ENCODE measurements at places on chromosomes 16 and 17.

DNA sequence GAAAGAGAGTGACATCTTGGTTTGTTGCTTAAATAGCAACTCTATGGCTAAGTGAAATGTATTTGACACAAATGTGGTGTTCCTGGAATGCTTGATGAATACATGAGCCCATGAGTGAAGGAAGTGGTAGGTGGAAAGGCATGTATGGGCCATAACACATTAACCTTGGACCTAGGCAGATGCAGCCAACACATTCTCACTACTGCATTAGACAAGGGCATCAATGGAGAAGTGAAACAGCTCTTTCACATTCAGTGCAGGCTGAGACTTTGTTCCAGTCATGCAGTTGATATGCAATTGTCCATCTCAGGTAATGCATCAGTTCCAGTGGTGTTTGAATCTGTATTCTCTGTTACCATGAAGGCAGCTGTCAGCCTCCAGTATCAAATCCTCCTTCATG lies 133.6 kb downstream of the HS3ST3B1 start:
- DNase-seq: no peak

DNA sequence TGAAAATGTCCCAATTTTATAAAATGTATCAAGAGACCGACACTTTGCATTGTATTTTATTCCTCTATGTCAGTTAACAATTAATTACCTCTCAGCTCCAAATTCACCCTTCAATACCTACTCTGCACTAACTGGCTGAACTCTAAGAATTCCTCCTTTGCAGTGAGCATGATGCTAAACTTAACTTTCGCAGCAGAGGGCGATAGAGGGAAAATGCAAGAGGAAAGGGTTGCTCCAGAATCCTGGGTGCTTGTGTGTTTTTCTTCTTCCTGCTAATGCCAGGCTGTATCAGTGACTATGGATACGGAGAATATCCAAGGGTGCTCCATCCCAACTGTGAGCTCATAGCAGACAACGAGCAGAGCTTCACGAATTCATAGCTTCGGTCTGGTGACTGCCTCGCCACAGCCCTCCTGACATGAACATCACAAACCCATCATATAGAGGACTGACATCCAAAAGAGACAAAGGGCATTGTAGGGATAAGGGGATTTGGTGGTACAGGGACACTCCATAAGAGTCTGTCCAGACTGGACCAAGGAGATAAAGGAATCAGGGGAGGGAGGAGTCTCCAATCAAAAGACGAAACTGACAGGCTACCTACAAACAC lies 172.9 kb downstream of the STX8 start:
- DNase-seq: no peak

DNA sequence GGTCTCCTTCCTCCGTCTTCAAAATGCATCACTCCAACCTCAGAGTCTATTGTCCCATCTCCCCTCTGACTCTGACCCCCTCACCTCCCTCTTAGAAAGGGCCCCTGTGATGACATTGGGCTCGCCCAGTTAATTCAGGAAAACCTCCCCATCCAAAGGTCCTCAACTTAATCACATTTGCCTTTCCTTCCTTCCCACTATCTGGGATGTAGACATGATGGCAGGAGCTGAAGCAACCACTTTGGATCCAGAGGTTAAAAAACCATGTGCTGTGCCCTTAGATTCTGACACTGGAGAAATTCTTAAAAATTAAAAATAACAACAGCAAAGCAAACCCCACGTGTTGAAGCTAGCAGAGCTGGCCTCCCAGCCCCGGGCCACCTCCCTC lies 80.2 kb downstream of the ZDHHC7 start:
- no peak for DNase-seq

GRCh38 chr16:51141106-51141505 lies 10.0 kb downstream of the SALL1 start:
- no peak for DNase-seq

DNA sequence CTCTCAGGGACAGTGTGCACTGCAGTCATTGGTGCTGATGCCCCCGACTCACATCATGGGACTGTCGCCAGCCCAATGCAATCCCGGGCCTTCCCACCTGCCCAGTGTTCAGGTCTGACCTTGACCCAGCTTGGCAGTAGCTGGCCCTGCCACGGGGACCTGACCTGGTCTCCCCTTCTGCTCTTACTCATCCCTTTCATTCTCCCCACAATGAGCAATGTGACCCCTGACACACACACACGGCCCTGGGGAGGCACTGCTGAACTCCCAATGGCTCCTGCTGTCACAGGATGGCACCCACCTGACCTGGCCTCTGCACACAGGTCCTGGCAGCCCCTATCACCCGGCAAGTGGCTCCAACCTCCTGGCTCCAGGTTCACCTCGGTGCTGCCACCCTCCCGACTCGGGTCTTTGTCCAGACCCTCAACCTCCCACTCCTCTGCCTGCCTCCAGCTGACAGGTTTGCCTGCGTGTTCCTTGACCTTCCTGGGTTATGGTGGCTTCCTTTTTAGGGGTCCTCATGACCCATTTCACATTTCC lies 6.6 kb downstream of the CD300C start:
- DNase-seq: no peak

DNA sequence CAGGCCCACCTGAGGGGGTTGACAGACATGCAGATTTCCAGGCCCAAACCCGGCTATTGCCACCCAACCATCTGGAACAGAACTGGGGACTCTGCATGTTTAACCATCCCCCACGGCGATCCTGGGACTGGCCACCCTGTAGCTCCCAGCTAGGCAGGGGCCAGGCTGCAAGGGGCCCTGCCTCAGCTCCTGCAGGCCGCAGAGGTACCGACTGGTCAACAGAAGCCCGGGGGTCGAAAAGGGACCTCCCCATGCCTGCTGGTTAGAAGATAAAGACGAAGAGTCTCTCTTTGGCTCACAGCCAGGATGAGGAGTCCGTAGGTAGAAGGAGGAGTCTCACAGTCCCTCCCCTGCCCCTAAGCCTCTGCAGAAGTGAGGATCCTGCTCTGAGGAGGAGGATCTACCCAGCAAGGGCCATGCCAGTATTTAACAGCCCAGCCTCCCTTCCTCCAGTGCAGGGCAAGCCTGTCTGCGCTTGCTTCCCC lies 223.4 kb upstream of the TNRC6C start:
- DNase-seq: no peak

- DNase-seq: peak; percentile 40
These were observed 37.6 kb downstream of the ARHGAP27 start for GRCh38 chr17:45394913-45395568.

DNA sequence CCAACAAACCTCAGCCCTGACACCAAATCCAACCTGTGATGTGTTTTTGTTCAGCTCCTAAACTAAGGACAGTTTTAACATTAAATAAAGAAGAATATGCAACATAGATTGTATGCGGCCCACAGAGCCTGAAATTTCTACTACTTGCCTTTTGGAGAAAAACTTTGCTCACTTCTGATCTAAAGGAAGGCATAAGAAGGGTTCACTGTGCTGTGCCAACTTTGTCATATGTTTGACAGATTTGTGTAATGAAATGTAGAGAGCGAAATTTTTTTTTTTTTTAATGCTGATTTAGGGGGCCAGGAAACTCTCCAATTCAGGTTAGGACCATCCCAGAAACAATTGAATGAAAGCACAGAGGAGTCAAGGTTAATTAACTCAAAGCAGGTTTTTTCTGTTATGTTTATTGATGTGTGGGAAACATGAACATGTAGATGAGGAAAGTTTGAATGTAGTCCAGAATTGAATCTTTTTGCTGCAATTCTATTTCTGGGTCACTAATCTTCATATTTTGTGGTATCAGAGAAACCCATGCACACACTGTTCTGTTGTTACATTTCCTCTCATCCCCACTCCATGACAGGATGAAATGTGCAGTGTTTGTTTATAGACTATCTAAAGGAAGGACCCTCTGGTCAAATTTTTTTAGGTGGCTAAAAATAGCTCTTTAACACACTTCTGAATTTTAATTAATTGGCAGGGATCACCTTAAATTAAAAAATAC lies 71.5 kb downstream of the TAOK1 start:
- DNase-seq: no peak

GRCh38 chr16:47388705-47389104 lies 72.2 kb downstream of the ITFG1 start:
- no peak for DNase-seq

DNA sequence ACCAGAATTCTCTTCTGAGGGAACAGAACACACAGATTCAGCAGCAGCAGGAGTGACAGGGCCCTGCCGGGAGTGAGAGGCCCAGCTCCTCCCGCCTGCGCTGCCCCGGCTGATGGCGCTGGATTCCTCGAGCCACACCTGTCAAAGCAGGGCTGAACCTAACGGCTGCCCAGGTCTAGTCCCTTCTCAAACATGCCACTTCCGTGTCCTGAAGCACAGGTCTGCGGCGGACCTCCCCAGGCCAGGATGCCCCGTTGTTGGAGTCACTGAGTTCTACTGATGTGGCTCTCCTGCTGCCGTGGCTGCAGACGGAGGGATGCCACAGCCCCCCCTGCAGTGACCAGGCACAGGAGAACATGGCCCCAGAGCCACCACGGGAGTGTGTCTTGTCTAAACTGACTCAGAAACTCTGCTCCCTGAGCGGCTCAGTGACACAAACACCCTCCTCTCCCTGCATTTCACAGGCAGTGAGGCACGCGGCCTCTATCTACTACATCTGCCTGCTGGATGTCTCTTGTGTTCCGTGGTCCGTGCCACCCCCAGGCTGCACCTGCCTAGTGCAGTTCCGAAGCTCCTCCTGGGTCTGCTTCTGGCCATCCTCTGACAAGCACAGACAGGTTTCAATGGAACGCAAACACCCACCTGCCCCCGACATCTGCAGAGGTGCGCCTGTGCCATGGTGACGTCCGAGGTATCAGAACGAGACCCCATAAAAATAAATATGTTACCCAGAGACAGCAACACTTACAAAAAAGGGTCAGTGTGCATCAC lies 44.7 kb upstream of the DNAH17 start:
- no peak for DNase-seq

DNA sequence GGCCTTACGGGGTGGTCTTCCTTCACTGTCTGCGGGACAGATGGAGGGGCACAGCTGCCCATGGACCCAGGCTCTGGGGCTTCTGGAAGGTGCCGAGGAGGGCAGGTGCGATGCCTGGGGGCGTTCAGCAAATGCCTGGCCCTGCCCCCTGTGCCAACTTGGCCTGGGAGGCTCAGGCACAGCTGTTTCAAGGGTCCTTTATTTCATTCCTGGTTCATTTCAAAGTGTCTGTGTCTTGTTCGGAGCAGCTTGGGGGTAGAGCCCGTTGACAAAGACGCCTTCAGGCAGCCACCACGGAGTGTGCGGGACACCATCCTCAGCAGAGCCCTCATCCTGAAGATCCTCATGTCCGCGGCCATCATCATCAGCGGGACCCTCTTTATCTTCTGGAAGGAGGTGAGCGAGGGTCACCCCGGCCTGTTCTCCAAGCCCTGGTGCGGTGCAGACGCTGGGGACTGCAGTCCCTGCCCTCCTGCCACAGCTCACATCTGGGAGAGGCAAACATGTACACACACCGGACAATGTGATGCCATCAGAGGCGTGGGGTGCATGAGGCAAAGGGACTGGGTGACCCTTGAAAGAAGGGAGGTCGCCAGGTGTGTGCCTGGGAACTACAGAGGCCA lies 43.9 kb downstream of the MEAK7 start:
- DNase-seq: no peak

GRCh38 chr17:48593126-48593829 lies at the start of gene HOXB5:
Gene HOXB5 (minus strand): TSS chr17:48593779. CDS start chr17:48593682, 97 bp downstream.
- DNase-seq: no peak

- peak; percentile 20 for DNase-seq
These were observed 59.2 kb downstream of the PLD6 start for GRCh38 chr17:17146786-17147406.

GRCh38 chr17:80498242-80498919 lies 22.0 kb upstream of the NPTX1 start:
- DNase-seq: no peak

- no peak for DNase-seq
These were observed 27.0 kb upstream of the RASD1 start for GRCh38 chr17:17523001-17523730.

DNA sequence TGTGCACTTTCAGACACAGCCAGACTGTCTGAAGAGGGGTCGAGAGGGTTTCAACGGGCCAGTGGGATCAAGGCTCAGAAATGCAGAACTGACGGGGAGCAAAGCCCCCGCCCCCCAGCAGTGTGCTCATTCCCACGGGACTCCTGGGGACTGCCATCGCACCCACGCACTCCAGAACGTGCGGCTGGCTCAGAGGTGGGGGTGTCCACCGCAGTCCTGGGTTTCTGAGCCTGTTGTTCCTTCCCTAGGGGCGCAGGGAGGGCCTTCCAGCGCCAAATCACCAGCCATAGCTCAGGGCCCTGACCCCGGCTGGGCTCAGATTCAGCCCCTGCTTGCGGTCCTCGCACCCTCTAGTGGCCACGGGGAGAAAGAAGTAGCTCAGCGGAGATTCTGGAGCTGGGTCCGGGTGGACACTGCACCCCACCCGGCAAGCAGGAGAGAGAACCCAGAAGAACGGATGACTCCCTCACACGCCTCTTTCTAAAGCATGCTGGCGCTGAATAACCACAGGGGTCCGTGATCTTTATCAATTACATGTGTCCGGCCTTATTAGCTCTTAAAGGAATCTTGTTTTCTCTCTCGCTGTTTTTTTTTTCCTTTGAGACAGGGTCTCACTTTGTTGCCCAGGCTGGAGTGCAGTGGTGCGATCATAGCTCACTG lies 45.0 kb upstream of the USP7 start:
- DNase-seq: peak; percentile 64

- DNase-seq: no peak
These were observed 40.8 kb downstream of the RPA1 start for GRCh38 chr17:1870592-1870991.

DNA sequence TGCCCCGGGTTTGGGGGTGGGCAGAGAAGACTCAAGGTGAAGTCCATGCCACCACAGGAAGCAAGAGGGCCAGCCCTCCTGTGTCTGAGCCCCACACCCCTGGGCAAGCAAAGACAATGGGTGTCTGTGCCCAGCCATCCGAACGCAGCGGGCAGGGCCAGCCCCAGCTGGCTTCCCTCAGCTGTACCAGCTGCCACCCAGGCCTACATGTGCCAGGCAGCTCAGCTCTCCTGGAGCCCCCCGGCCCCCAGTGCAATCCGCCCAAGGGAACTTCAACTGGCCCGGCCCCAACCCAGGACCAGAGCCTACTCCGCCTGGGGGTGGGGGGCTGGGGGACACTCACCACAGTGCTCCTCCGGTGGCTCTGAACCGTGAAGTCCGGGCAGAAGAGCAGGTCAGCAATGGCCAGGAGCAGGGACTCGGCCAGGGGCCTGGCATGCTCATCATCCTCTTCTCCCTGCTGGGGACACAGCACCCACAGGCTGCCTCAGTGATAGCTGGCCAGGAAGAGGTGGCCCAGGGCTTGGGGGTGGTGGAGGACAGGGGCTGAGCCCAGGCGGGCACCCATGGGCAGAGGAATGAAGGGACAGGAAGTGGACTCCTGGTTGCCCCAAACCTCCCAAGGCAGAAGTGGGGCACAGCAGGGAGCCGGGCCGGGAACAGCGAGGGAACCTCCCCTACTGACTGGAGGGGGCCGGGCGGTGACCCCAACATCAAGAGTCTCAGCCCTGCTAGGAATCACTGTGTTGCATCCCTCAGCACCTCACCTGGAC lies 9.8 kb downstream of the HID1 start:
- no peak for DNase-seq

DNA sequence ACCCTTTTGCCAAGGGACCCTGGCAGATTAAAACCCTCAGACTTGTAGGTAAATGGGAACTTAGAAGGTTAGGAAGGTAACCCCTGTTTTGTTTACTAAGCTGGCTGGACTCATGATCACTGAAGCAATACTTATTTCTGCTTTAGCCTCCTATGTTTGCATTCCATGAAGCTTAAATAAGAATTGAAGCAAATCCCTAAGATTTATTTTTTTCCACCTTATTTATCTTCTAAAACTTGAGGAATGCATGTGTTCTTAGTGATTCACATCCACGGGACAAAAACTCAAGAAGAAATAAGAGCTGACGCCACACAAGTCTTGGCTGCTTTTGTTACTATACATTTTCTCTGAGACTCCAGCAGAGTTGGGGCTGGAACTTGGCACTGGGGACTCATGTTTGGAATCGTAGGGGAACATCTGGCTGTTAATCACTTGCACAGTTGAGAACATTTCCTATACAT lies 35.5 kb downstream of the CLUAP1 start:
- DNase-seq: no peak
